ENCODE measurements at places on chromosomes 7 and 10.

GRCh38 chr7:139367438-139368155 lies 7.9 kb downstream of the LUC7L2 start:
- no peak for DNase-seq

DNA sequence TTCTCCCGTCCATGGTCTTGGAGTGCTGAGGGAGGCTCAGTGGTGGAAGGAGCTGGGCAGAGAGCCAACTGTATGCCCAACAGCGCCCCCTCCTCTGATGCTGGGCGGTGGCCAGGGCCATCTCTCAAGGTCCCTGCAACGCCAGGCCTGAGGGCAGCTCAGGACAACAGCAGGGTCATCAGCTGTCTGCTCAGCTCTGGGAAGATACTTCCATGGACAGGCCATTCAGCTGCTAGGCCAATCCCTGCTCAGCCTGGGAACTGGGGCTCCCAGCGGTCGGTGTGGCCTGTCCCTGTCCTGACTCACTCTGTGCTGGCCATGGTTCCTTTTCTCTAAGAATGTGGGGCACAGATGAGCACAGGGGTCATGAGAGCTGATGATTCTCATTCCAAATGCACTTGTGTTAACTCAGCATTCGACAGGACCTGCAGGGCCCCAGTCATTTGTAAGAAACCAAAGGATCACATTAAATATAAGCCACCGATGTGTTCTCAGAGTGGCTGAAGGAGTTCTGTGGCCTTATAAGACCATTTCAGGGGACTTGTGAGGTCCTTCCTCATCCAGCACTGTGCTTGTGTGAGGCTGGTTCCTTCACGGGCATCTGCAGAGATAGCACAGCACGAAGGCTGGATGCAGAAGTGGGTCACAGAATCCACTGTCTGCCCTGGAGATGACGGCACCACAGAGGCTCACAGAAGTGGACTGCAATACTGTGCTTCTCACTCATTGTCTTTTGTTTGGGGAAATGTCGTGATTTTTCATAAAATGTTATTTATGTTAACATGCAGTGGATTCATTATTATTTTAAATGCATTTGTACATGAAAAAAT lies 73.0 kb downstream of the ADCY1 start:
- no peak for DNase-seq

- DNase-seq = no peak
These were observed 335.3 kb downstream of the MAGI2 start for GRCh38 chr7:79118143-79118542.

DNA sequence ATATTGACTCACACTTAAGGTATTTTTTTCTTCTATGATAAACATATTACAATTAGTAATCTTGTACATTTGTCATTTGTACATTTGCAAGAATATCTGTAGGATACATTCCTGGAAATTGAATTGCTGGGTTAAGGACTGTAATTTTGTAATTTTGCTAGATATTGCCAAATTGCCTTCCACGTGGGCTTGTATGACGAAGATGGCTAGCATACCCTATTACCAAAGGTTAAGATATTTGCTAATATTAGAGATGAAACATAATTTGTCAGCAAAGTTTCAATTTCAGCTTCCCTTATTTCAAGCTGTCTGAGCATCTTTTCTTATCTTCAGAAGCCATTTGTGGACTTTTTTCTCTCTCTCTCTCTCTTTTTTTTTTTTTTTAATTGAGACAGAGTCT lies 1.0 kb upstream of the LYZL2 start:
- no peak for DNase-seq

DNA sequence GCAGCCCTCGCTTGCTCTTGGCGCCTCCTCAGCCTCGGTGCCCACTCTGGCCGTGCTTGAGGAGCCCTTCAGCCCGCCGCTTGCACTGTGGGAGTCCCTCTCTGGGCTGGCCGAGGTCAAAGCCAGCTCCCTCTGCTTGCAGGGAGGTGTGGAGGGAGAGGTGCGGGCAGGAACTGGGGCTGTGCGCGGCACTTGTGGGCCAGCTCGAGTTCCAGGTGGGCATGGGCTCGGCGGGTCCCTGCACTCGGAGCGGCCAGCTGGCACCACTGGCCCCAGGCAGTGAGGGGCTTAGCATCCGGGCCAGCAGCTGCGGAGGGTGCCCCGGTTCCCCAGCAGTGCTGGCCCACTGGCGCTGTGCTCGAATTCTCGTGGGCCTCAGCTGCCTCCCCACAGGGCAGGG lies 152.1 kb upstream of the SEMA3C start:
- no peak for DNase-seq

All from left renal pelvis (tissue), 4 donors.